ENCODE measurements at places on chromosomes 12 and 14.

- no peak for DNase-seq
Measured at GRCh38 chr14:101026341-101026740, 122.8 kb upstream of the RTL1 start.

- DNase-seq = no peak
Measured at GRCh38 chr12:82057770-82058169, 298.6 kb upstream of the PPFIA2 start.

- DNase-seq = no peak
Measured at GRCh38 chr12:57576613-57577160, 14.3 kb upstream of the PIP4K2C start.

DNA sequence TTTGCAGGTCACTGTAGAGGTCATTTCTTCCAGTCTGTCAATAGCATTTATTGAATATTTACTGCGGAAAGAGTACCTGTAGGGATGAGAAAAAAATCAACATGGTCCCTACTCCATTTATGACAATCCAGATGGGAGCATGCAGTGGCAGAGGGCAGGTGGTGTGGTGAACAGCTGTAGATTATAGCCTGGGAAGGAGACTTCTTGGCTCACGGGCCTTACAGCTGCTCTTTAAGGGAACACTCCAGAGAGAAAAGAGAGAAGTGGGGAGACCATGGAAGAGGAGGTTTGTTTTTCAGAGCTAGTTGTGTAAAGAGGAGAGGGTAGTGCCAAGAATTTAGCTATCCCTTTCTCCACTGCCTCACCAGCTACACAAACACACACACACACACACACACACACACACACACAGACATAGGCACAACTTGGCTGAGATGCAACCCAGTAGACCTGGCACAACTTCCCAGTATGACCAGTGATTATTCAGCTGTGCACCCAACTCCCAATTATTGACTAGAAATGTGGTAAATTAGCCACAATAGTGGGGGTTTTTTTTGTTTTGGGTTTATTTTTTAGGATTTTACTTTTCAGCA, 41.0 kb downstream of the GPHB5 start:
- no peak for DNase-seq

- peak; percentile 80 for DNase-seq
Measured at GRCh38 chr12:50764286-50765094, 589 bp downstream of the ATF1 start.

DNA sequence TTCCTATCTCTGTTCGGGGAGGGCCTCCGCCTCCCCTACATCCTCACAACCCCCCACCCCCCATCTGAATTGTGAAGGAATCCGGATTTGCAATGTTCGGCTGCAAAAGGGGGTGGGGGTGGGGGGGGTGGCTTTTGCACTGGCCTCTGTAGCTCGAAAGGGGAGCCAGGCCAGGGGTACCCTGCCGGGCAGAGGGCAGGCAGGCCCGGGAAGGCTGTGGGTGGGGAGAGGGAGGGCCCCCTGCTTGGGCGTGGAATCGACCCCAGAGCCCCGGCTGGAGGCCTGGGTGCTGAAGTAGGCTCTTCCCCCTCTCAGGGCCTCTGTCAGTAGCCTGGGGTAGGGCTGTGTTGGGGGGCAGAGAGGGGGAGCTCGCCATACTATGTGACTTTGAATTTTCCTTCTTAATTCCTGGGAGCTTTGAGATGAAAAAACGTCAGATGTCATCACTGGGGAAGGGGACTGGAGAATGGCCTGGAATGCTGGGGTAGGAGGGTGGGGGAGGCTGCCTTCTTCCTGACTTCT, 1.1 kb downstream of the LRP1 start:
- no peak for DNase-seq

- no peak for DNase-seq
Measured at GRCh38 chr12:39763890-39764169, 144.2 kb upstream of the ABCD2 start.

DNA sequence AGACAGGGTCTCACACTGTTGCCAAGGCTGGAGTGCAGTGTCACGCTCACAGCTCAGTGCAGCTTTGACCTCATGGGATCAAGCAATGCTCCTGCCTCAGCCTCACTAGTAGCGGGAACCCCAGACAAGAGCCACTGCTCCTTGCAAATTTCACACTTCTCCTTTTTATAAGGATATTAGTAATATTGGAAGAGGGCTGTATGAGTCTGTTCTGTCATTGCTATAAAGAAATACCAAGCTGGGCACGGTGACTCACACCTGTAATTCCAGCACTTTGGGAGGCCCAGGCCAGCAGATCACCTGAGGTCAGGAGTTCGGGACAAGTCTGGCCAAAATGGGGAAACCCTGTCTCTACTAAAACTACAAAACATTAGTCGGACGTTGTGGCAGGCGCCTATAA, 12.9 kb upstream of the ORAI1 start:
- DNase-seq = no peak

GRCh38 chr12:126663304-126664094, 1598.3 kb downstream of the AACS start:
- no peak for DNase-seq

DNA sequence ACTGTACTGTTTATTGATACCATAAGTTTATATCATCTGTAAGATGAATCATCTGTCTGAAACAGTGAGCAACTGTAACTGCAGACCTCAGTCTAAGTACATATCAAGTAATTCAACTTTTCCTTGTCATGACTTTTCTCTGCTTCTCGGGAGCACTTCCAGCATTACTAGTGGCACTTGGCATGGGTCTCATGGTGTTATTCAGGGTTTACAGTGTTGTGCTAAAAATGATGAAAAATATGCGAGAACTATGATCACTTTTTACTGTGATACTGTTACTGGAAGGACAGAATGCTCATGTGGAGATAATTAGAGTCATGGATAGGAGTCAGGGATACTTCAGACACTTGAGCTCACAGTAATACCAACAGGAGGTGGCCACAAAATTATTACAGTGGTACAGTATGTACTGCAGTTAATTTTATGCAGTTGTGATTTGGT, 8.3 kb downstream of the KTN1 start:
- DNase-seq = no peak

GRCh38 chr12:85461127-85461526, 181.1 kb downstream of the ALX1 start:
- no peak for DNase-seq

DNA sequence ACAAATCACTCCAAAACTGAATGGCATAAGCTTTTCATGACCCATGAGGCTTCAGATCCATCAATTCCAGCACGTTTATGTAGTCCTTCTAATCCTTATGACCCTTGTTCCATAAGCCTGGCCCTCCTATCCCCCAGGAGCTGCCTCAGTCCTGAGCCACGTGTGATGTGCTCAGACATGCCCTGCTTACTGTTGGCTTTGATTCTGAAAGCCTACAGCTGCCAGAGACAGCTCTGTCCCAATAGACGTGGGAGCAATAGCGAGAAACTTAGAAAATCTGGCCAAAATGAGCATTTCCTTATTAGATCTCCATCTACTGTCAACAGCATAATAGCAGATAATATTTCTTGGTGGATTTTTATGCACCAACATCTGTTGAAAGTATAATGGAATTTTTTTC, 33.2 kb downstream of the DUSP6 start:
- no peak for DNase-seq

- no peak for DNase-seq
Measured at GRCh38 chr14:96267336-96267735, 11.3 kb downstream of the BDKRB1 start.

- DNase-seq = peak; percentile 42
Measured at GRCh38 chr14:68507544-68508081, 285.3 kb downstream of the ZFP36L1 start.

DNA sequence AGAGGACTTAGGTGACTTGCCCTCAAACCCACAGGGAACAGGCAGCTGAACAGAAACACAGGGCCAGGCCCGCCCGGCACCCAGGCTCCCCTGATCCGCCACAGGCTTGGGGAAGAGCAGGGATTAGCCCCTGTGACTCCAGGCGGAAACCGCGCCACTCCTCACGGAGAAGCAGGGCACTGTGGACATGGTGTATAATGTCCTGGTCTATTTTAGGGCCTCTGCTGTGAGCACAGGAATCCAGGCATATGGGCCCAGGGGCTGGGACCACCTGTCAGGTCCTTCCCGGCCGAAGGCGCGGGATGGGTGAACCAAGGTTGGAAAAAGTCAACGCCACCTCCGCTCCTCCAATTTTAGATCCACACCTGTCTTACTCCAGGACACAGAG, 34.6 kb upstream of the MEG3 start:
- DNase-seq = no peak

GRCh38 chr14:63273717-63274655, 44.7 kb downstream of the GPHB5 start:
- no peak for DNase-seq

DNA sequence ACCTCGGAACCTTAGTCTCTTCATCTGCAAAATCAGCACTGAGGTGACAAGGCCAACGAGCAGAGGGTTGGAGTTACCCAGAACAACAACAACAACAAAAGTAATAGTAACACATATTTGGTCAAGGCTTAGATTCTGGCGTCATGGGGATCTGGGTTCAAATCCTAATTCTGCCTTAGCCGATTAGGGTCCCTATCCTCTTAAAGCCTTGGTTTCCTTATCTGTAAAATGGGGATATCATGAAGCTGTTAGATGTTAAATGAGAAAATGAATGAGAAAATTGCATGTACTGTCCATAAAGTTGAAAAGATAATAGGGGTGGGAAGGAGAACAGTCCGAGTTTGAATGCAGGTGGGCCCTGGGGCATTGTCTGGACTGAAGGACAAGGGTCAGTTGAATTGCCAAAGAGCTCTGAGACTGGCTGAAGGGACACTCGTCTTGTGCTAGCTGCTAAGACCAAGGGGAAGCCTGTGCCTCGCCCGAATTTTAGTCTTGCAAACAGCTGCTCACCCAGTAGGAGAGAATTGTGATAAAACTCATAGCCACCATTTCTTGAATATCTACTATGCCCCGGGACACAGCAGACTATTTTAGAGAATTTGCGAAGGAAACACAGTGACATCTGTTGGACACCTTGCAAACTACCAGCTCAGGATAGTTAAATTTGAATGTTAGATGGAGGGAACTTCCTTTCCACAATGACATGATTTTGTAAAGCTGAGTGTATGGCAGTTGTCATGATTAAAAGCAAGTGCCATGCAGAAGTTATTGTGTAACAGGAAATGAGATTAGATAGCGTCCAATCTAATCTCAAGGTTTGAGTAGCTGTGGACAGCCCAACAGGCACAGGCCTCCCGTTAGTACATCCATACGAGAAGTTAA, 6.8 kb upstream of the HNF1A start:
- DNase-seq = peak; percentile 35

GRCh38 chr12:117261247-117261646, 71.0 kb upstream of the FBXO21 start:
- DNase-seq = no peak

GRCh38 chr12:6957741-6958608, 6.8 kb downstream of the PTPN6 start:
- DNase-seq = no peak
